Hematopoietic multipotent progenitor cell (in vitro differentiated cells): ENCODE measurements at places on chromosomes 4 and X.

- DNase-seq, result no peak
These were observed 13.8 kb downstream of the GALNT7 start for GRCh38 chr4:173182403-173182802.

DNA sequence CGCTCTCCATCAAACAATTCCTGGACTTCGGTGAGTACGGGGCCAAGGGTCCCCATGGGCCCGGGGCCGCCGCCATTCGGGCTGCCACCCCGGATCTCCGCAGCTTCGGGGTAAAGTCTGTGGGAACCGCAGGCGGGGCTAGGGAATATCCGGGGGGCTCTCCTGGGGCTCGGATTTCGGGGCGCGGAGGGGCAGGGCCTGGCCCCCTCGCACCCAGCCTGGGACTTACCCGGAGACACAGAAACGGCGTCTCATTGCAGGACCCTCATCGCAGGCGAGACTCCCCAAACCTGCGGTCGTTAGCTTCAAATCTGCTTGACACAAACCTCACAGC lies 413 bp downstream of the PDK3 start:
- DNase-seq, result no peak

- DNase-seq, result no peak
These were observed 53.3 kb upstream of the STIM2 start for GRCh38 chr4:26807330-26807729.

DNA sequence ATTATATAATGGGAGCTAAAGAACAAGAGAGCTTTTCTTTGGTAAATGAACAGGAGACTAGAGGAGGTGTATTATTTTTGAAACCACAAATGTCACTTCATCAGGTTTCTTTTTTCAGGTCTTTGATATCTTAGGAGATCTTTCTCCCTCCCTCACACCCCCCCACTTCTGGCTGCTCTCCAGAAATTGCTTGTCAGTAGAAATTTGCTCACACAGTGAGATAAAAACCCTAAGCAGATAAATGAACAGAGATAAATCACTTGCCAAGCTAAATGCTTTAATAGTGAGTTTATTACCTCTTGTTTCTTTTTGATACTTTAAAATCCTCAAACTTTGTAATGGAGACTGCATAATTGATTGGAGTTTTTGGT lies 421.2 kb upstream of the TENM3 start:
- no peak for DNase-seq

DNA sequence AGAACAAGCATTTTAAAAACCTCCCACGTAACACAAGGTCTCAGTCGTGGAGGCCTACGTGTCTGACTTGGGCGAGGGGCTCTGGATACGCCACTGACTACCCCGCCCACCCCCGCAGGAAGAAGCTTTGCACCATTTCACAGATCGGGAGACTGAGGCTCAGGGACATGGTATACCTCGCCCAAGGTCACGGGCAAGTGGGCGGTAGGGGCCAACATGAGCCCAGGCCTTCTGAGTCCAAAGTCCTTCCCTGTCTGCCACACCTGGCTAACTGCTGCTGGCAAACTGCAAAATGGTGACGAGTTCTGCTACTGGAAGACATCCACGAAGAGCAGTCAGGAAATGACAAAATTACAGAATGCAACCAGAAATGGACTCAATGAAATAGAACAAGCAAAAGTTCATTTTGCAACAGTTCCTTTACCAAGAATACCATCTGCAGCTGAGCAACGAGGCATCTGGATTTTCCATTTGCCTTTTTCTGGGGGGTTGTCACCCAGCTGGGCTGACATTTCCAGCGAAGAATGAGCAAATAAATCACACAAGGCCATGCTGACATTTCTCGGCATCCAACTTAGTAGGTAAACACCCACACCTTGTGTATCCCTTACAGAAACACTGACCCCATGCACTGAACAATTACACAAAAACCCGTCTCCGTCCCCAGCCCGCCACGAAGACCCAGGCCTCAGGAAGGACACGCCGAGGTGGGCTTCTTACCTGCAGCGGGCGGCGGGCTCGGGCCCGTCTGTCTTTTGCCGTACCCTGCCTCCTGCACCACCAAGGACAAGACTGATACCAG lies 70.2 kb upstream of the AFAP1 start:
- DNase-seq, result no peak

GRCh38 chr4:146943691-146944375 lies 1.8 kb downstream of the TTC29 start:
- no peak for DNase-seq

- DNase-seq, result no peak
These were observed 100.2 kb downstream of the TSPAN7 start for GRCh38 chrX:38661561-38661960.

- no peak for DNase-seq
These were observed 76.9 kb downstream of the MAGEB10 start for GRCh38 chrX:27884654-27885053.

DNA sequence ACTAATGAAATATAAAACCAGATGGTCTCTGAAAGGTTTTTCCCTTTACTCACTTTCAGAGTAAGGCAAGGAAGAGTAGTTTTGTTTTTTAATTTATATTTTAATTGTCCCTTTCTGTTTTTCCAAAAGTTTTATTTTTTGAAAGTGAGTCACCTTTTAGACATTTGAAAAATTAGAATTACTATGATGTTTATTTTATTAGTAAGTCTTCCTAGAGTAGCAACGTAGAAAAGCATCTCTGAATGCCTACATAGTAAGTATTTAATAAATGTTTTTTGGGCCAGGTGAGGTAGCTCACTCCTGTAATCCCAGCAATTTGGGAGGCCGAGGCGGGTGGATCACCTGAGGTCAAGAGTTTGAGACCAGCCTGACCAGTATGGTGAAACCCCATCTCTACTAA lies 51.1 kb downstream of the TET2 start:
- DNase-seq, result no peak

DNA sequence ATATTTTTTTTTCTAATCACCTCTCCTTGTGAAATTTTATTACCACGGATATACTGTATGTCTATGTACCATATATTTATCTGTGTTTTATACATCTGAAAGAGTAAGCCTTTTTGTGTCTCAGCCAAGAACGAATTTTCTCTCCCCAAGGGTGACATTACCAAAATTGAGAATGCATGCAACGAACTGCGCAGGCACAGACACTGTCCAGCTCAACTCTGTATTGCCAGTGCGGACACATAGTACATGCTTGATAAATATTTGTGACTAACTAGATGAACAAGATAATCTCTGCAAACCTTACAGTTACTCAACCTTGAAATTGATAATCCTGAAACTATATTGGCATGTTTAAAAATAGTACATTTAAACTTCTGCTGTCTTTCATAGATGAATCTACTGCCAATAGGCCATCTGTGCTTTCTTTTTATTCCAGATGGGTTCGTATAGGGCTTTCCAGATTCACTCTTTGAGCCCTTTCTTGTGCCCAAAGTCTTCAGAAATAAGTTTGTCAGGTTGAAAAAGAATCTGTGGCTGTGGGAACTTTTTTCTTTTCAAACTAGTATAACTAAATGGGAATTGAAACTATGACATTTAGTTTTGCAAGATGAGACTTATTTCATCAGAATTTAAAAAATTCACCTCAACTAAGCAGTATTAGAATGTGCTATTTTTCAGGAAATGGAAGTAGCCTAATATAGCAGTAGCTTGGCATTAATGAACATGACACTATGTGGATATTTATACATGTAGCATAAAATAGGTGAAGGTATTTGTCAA lies 38.9 kb downstream of the DTHD1 start:
- DNase-seq, result no peak

DNA sequence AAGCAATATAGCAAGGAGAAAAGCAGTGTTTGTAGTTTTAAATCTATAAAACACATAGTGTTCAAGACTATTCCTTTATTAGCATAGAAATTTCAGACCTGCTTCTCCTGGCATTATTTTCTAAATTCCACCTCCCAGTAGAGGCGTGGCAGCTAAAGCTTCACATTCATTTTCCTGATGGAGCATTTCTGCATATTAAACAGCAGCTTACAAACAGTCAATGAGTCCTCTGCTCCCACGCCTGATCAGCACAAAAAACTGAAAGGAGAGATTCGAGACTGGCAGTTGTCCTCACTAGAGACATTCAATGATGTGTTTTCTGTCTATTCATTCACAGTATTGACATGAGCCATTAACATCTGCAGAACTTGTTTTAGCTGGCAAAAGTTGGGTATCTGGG lies 61.4 kb downstream of the SHISA3 start:
- no peak for DNase-seq

DNA sequence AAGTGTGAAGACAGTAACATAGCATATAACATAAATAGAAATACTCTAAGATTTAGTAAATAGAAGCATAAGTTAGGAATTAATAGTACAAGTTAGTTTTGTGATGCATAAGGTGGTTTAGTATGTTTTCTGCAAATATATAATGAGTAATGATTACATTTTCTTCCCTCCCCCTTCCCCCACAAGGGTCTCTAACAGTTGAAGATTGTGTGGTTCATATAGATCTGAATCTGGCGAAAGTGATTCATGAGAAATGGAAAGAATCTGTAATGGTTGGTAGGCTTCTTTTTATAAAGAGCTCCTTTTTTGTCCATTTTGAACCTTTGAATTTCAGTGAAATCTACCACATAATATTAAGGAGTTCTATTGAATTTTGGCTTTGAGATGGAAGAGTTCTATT lies 66.3 kb downstream of the N4BP2 start:
- no peak for DNase-seq

DNA sequence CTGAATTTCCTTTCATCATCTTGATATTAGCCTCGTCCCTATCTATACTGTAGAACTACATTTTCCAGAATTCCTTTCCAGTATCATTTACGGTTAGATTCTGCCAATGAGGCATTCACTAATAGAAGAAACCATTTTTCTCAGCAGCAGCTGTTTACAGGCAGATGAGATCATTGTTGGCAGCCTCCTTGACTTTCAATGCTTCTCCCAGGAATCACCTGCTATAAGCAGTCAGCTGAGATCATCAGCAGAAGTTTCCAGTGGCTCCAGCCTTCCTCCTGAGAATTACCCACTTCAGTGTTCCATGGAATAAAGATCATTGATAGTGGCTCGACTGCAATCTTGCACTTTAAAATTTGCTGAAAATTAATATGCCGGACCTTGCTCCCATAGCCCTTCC lies 157.3 kb upstream of the TET2 start:
- no peak for DNase-seq

GRCh38 chr4:169439244-169439643 lies 168.5 kb upstream of the SH3RF1 start:
- no peak for DNase-seq

DNA sequence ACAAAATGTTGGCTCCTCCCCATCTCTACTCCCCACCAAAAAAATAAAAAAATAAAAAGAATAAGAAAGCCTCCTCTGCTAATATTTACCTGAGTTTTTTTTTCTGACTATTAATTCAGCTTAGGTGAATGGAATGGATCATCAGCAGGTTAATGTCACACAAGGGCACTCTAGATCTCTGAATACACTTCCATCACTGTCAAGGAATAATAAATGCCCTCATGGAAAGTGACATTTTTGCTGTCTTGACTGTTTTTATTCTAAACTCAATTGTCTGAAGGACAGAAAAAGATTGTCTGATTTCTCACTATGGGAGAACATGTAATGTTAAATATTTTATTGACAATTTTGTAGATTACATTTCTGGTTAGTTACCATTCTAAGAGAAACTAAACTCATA lies 30.4 kb upstream of the TLL1 start:
- no peak for DNase-seq

DNA sequence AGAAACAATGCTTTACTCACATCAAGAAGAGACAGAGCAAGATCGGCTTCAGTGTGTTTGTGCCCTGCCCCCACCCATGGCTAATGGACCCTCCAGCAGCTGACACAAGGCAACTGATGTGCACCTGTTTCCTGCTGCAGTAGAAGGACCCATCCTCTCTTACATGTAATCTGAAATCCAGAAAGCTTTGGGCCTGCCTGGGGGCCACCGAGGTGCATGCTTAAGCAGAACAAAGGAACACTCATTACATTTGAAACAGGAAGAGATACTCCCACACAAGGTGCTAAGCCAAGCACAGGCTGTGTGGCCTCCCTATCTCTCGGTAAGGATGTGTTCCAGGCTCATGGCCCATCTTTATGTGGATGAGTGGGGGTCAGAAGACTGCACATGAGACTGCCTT lies 338.0 kb downstream of the SPOCK3 start:
- no peak for DNase-seq
